GF-D8 (cell line): ENCODE measurements at places on chromosomes 1 and 21.

DNA sequence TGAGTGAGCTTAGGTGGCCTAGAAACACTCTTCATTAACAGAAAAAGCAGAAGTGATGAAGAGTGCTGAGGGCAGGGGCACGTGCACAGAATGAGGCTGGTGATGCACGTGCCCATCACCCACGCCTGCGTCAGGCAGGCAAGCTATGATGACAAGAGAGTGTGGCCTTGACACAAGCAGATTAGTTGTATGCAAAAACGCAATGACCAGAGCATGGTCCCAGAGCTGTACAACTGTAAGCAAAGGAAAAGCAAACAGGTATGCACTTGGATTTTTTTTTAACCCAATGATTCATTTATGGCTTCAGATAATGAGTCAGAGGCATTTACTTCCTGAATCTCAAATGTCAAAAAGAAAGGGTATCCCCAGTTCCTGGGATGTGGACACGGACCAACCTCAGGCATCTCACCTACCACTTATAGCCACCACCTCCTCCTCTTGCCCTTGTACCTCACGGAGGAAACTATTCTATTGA lies 9.1 kb upstream of the TMEM61 start:
- DNase-seq, result no peak

- DNase-seq, result no peak
These were observed 41.0 kb downstream of the BRINP3 start for GRCh38 chr1:190436615-190437014.

DNA sequence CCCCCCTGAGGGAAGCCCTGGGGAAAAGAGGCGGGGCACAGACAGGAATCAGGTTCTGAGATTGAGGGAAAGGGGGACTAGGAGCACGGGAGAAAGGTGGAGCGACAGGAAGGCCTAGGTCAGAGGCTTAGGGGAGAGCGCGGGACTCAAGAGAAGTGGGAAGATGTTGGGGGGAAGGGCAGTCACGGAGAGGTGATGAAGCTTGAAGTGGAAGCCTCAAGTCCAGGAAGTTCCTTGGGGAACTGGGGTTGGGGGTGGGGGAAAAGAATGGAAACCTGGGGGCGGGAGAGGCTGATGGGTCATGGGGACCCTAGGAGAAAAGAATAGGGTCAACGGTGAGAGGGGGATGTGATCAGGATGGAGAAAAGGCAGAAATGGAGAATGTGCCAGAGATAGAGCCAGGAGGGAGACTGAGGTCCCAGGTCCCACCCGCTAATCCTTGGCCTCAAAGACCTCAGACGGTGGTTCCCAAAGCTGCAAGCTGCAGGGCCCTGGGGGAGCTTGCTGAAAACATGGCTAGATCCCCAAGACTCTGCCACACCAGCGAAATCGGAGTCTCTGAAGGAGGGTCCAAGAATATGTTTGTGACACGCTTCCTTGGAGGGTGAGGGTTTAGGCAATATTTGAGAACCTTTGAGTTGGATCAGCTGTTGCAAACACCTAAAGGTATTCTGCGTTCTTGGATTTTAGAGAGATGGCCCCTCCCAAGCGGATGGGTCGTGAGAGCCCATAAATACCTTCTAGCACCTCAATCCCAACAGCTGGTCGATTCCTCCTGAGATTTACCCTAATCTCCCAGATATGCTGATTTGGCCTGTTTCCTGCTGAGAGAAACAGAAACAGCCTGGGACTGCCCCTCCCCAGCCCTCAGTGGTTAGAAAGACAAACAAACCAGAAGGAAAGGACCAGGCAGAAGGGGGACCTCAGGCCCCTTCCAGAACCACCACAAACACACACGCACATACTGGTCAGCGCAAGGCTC lies 3.6 kb downstream of the C1orf232 start:
- no peak for DNase-seq

GRCh38 chr1:162568802-162569201 lies 7.3 kb downstream of the UAP1 start:
- DNase-seq, result no peak

GRCh38 chr1:77888781-77889642 lies 588 bp downstream of the NEXN start:
- no peak for DNase-seq
